ENCODE measurements at places on chromosomes 5 and 9.

DNA sequence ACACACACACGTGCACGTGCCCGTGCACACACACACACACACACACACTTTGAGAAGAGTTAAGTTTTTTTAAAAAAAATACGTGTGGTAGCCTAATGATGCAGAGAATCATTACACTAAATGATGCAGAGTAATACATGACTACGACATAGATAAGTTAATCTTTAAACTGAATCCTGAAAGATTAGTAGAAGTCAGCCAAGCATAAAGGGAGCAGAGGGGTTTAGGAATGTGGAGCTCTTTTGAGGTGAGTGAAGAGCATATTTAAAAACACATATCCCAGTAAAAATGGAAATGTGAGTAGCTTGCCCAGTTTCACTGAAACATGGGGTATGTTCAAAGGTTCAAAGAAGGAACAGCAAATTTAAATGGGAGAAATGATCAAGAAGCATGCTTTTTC is 61.3 kb upstream of the TYRP1 start:
- no peak for DNase-seq

DNA sequence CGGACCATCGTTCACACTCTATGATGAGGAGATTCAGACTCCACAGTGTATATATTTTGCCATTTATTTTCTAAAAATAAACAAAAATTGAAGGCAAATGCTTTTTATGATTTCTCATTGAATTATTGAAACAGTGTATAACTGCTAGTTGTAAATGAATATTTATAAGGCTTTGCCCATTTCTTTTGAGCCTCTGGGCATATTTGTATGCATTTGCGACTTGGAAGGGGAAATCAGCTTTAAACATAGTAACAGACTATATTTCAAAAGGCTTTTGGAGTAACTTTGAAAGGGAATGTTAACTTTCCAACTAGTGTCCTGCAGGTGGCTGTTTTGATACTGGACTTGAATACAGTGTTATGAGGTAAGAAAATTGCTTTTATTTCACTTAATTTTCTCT is 26.0 kb downstream of the MRPL22 start:
- no peak for DNase-seq

DNA sequence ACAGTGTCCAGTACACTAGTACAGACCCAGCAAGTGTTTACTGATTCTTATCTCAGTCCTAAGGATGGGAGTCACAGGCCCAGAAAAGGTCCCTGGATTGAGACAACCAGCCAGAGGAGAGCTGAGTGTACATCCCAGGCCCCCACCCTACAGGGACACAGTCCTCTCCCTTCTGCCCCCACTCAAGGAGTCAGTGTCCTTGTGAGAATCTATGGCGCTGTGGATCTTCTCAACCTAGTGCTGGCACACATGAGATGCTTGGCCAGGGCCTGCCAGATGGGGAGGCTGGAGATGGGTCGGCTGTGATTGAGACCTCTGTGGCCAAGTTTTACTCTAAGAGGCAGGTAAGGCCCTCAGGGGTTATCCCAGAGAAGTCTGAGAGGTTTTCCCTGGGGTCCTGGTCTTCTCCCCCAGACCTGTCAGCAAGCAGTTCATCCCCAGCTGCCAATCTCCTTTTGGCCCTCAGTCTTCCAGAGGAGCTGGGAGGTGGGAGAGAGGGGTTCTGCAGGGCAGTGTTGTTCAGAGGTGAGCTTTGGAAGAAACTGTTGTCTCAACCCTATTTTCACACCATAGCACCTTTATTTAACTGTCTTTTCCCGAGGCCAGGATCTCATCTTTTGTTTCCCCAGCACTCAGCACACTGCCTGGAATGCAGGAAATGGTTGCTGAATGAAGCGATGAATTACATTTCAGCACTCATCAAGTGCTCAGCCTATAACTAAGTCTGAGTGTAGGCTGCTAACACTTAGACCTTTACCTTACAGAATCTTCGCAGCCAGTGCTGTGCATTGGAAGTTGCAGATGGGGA is 3.2 kb upstream of the NSD1 start:
- DNase-seq: peak; percentile 9

GRCh38 chr9:104269996-104270963 is 176.2 kb downstream of the SMC2 start:
- DNase-seq: no peak

DNA sequence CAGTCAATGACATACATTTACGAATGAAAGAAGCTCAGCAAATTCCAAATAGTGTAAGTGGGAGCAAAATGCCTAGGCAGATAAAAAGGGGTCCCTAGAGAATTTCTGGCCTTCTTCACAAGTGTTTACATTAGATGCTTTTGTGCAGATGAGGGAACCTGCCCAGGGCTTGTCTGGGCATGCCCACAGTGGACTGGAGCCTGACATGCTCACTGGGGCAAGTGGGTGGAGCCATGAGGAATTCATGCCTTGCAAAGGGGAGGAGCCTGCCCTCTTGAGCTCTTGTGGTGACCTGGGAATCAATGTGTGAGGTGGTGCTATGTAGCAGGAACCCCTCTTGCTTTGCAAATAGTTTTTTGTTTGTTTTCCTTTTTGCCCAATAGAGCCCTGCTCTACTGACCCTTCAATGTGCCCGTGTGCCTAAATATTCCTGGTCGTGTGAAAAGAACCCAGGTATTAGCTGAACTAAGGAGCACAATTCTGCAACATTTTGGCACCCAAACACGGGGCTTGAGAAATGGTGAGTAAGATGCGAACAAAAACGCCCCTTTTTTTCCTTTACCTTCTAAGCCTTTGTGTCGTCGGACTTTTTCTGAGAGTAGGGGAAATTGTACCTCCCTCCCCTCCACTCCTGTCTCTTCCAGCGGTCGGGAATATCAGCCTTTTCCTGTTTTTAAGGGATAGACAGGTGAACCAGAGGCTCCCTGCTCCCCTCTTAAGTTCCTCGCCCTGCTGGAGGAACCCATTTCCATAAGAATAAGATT is 433.8 kb upstream of the CDH9 start:
- DNase-seq: no peak

- DNase-seq: no peak
These were observed 17.5 kb upstream of the TEX10 start for GRCh38 chr9:100370064-100370723.

DNA sequence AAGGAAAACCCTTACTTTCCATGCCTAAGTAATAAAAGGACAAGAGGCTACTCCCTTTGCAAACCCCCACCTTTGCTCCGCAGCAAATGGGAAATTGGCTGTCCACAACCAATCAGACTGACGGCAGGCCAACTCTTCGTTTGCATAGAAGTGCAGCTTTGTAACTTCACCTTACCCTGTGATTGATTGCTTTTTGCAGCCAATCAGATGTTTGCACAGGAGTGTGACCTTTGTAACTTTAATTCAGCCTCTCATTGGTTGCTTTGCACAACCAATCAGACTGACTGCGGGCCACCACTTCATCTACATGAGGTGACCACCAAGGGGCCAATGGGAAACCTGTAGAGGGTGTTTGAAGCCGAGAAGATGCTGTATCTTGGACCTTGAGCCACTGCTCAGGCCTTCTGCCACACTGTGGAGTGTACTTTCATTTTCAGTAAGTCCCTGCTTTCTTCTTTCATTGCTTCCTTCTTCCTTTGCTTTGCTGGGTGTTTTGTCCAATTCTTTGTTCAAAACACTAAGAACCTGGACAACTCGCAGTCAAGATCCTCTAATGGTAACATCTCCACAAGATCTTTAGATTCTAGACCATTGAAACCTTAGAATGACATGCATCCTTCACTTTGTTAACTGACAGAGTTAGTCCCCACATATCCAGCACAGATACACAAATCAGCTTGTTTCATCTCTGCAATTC is 51.3 kb upstream of the FREM1 start:
- no peak for DNase-seq

- peak; percentile 0 for DNase-seq
These were observed 34.3 kb downstream of the NACC2 start for GRCh38 chr9:136060671-136061371.

GRCh38 chr5:147743678-147744374 is 38.7 kb downstream of the JAKMIP2 start:
- DNase-seq: no peak

DNA sequence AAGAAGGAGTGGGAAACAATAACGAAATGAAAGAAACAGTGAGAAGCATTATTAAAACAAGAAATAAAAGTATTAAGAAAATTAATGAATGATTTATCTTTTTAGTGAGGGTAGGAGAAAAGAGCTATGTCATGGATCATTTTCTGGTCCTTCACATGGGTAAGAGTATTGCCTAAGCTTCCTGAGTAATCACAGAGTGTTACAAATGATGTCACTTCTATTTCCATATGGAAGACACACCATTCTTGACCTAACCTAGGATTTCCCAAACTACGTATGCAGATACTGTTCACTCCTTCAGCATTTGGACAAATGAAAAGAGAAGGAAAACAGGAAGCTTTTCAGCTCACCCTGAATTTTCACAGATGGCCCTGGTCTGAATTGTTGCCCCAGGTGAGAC is 3.3 kb upstream of the TSLP start:
- DNase-seq: no peak

DNA sequence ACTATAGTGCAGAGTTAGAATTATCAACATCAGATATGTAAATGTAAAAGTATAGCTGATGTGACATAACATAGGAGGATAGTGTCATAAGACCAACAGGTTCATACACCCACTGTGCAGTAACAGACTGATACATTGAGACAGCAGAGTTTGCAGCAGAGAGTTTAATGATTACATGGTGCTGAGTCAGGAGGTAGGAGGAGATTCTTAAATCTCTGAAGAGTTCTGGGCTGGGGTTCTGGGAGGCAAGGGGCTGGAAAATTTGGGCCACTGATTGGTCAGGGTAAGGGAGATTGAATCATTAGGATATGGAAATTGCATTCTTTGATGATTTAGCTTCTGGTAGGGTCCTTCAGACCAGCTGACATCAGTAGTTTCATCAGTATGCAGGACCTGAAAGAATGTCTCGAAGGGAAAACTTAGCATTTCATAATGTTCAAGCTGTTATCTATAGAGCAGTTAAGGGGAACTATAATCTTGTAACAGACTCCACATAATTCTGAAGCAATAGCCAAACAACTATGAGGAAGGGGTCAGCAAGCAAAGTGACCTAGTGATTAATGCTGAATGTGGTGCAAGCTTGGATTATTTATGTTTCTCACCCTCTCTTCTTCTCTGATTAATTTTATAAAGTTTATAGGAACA is 35.6 kb downstream of the CCL28 start:
- DNase-seq: no peak

DNA sequence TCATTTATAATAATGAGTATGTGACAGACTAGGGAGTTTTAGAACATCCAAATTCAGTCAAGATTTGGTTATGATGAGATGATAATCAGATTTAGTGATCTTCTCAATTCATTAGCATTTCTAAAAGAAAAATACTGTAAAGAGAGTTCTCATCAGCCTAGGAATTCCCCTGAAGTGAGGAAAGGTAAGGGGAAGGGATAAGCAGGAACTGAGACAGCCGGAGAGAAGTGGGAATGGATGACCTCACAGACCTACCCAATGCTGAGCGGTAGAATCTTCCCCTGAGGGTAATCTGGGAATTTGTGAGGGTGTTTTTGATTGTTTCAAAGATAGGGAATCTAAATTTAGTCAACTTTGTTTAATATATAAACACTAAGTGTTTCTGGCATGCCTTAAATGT is 16.7 kb upstream of the GPBP1 start:
- DNase-seq: no peak

DNA sequence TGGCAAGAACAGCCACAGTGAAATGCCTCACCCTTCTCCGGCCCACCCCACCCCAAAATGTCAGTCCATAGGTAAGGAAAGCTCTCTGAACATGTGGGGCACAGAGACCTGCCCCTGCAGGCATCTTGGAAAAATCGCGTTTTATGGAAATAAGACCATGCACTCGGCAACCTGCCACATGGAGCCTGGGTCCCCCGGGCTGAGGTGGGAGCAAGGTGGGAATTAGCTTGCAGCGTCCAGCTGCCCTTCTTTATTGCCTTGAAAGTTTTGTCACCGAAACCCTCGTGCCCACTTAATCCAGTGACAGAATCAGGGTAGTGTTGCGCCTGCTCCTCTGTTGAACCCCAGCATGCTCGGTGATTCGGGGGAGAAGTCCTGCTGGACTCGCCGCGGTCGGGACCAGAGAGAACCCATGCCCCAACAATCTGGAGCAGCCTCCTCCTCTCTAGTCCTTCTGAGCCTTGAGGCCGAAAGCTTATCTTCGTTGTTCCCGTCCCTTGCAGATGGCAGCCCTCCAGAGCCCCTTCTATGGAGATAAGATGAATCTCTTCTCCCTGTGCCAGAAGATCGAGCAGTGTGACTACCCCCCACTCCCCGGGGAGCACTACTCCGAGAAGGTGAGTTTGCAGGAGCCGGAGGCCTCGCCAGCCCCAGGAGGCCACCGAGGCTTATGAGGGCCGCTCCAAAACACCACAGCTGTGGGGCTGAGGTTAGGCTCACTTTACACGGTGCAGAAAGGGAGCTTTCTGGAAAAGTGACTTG is 67.9 kb downstream of the PSMB7 start:
- no peak for DNase-seq

DNA sequence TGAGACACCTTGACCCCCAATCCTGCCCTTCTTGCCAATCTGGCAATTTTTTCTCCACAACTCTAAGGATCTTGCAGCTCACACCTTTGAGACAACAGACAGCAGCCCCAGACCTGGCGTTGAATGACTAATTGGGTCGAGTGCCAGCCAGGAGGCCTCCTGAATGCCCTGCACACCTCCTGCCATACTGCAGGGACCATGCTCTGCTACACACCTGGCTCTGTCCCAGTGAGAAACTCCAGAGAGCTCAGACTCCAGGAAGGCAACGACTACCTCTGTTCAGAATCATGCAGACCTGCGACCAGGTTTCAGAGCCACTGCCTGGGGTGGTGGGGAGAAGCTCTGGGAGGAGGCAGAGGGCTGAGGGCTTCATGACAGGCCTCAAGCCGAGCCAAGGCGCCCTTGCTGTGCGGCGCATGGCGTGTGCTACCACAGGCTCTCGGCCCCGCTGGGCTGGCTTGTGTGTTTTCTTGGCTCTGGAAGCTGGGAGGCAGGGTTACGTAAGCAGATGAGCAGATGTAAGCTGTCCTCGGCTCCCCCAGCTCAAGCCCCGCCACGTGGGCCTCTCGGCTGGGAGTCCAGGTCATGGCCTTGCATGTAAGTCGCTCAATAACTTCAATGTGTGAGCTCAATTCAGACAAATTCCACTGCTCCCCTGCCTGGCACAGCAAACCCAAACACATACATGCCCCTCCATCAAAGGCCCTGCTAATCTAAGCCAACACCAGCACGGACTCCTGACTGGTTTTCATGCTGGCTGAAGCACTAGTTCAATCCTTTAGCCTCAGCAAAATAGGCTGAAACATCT is 27.5 kb downstream of the B4GALT1 start:
- DNase-seq: peak; percentile 85

- DNase-seq: no peak
These were observed 35.7 kb upstream of the SLC25A51 start for GRCh38 chr9:37939575-37940095.

DNA sequence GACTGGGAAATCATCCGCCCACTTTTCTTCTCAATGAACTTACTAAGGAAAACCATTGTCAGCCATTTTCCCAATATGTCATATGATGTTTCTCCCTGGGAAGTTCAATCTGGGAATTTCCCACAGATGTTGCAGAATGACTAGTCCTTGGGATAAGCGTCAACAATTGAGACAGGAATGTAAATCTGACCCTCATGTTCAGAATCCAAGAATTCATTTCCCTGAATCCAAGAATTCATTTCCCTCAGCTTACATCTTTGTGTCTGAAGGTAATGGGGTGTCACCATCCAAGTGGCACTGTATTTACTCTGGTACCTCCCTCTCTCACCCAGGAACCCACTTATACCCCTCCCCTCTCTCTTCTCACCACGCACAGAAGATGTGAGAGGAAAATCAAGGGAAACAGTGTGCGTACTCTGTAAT is 7.4 kb downstream of the KLF9 start:
- no peak for DNase-seq

GRCh38 chr5:111787006-111787405 is 30.0 kb upstream of the NREP start:
- no peak for DNase-seq

- DNase-seq: no peak
These were observed 11.7 kb upstream of the IFNA5 start for GRCh38 chr9:21316860-21317259.

All from dorsolateral prefrontal cortex (tissue), 122 donors.